ENCODE measurements at places on chromosomes 1 and 21.
A peak's percentile ranks its signal among the peaks of the same experiment; 100 is the strongest.

- DNase-seq = peak; percentile 74
Observed at GRCh38 chr1:204350857-204351573, 8.7 kb downstream of the PLEKHA6 start.

- DNase-seq = peak; percentile 42
Observed at GRCh38 chr1:93061895-93062792, 16.9 kb upstream of the MTF2 start.

DNA sequence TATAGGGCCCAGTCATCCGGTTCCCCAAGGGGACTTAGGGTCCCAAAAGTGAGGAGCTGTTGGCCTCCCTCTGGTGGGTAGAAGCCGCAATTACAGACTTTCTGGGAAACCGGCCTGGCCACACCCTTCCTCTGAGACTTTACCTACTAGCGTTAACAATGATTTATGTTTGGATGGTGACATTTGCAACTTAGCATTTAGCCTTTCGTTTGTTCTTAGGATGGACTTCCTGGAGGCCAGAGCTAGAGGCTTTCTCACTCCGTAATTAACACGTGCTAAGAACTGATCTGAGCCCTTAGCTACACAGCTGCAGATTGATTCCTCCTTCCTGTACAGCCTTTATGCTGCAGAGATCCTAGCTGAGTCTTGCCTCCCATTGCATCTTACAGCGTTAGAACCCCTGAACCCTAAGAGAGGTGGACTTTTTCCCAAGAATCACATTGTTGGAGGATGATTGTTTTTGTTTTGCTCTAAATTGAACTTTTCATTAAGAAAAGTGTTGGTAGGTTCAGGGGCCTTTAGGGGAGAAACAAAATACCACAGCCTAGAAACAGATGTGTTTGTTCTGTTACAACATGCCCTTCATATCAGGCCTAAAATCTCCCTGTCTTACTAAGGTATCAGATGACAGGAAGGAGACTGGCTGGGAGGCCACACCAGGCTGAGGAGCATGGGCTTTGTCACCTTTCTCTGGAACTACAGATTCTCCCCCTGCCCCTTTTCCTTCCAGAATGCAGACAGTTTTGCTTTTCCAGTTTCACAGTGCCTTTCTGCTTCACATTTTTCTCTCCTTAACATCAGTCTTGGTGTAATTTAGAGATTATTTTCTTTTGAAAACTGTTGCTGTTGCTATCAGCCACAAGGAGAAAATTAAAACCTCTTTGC is 1.9 kb downstream of the S100A11 start:
- peak; percentile 20 for DNase-seq

- no peak for DNase-seq
Observed at GRCh38 chr1:85583611-85584263, 3.2 kb downstream of the CCN1 start.

DNA sequence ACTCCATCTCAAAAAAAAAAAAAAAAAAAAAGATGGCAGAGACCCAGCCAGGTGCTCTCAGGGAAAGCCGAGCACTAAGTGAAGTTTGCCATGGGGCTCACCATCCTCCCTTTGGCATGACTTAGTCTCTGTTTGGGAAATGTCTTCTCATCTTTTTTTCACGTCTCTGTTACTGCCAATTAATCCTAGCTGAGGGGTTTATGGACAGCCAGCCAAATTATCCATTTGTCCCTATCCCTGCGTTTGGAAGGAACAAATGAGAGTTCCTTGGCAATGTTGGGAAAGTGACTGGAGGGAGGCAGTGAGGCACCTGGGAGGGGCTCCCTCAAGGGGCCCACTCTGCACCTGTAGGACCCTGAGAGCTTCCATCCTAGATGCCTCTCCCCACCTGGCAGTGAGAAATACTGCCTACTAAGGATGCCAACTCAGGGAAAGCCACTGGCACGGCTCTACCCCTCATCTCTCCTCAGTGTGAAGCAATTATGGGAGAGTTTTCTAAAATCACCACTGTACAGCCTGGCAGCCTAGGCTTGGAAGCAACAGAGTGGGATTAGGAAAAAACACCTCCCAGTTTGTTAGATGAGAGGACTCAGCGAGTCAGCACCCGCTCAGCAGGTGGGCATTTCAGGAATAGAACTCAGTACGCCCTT is 19.8 kb upstream of the SLC2A7 start:
- no peak for DNase-seq

DNA sequence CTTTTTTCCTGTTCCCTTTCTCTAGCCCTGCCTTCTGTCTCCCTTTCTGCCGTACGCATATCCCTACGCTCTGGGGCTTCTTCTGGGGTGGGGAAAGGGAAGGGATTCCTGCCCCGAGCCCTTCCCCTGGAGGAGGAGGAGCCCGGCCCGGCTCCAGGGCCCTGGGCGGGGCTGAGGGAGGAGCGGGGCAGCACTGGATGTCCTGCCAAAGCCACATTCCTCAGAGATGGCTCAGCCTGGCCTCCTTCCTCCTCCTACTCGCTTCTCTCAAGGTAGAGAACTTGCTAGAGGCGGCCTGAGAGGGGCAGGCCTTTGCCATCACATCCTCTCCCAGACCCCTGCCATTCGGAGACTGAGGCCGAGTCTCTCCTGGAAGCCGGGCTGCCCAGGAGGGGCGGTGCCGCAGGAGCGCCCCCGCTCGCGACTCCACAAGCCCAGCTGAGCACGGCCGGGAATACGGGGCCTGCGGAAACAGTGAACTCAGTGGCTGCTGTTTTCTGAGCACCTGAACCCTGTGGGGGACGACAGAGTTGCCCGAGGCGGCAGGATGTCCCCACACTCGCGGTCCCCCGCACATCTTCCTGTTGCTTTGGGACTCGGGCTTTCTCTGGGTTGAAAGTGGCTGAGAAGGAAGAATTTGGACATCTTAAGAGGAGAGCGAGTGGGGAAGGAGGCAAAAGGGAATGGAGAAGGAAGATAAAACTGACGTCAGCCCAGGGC is 12.2 kb downstream of the ADAMTSL4 start:
- DNase-seq = peak; percentile 86

DNA sequence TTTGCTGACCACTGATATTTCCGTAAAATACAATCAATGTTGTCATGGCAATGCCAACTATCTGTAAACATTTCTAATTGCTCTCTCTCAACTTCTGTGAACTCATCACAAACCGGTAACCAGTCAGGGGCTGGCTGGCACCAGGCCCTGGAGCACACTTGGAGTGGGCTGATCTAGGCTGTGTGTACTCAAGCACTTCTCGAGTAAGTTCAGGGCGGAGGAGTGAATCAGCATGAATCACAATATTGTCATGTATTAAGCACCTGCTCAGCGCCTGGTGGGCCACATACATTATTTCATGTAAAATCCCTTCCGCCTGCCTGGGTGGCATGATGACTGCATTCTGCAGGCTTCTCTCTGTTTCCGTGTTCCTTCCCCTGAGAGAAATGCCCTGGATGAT is 212.4 kb downstream of the FOXD2 start:
- peak; percentile 7 for DNase-seq

- no peak for DNase-seq
Observed at GRCh38 chr1:227926216-227926791, 21.4 kb downstream of the WNT9A start.

DNA sequence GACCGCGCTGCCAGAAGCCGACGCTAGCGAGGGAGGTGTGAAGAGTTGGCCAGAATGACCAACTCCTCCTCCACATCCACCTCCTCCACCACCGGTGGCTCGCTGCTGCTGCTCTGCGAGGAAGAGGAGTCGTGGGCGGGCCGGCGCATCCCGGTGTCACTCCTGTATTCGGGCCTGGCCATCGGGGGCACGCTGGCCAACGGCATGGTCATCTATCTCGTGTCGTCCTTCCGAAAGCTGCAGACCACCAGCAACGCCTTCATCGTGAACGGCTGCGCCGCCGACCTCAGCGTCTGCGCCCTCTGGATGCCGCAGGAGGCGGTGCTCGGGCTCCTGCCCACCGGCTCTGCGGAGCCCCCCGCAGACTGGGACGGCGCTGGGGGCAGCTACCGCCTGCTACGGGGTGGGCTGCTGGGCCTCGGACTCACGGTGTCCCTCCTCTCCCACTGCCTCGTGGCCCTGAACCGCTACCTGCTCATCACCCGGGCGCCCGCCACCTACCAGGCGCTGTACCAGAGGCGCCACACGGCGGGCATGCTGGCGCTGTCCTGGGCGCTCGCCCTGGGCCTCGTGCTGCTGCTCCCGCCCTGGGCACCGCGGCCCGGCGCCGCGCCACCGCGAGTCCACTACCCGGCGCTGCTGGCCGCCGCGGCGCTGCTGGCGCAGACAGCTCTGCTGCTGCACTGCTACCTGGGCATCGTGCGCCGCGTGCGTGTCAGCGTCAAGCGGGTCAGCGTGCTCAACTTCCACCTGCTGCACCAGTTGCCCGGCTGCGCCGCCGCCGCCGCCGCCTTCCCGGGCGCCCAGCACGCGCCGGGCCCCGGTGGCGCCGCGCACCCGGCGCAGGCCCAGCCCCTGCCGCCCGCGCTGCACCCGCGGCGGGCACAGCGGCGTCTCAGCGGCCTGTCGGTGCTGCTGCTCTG is 1.2 kb downstream of the GPR88 start:
- peak; percentile 32 for DNase-seq

- no peak for DNase-seq
Observed at GRCh38 chr1:198124673-198125072, 32.1 kb upstream of the NEK7 start.

DNA sequence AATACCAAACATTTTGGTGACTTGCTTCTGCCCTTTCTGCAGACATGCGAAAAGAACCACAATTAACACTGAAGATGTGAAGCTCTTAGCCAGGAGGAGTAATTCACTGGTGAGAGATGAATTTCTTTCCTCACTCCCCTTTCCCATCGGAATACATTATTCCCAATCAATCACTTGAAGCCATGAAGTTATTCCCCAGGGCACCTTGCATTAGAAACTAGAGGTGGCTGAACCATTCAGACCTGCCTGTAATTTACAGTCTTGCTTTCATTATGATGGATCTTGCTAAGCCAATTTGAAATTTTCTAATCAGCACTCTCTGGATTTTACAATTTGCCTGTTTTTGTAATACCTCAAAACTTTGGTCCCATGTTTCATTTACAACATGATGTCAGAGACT is 9.5 kb upstream of the CORT start:
- no peak for DNase-seq

DNA sequence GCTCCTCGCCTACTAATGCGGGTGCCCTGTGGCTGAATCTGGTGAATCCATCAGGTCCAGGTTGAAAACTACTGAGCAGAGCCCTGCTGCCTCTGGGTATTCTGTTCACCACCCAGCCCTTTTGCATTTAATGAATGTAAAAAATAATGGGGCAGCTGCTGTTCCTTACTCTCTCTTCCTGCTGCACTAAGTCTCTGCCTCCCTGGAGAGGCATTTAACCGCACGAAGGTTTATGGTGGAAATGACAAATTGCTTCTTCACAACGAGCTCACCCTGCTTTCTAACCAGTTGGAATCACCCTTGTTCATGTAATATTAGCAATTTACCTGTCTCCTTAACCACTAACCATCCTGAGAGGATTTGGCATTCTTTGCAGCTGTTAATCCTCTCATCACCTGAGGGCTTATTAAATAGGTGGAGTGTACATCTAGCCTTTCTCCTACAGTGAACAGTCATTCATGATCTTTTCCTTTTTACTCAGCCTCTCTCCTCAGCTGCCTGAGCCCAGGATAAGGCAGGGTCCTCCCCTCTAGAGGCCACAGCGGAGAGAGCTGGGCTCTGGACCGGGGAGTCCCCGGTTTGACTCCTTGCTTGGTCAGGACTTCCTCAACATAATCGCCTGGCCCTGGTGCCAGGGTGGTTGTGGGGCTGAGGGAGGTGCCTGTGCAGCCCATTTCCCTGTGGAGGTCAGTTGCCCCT is 97.6 kb downstream of the NOS1AP start:
- DNase-seq = no peak

DNA sequence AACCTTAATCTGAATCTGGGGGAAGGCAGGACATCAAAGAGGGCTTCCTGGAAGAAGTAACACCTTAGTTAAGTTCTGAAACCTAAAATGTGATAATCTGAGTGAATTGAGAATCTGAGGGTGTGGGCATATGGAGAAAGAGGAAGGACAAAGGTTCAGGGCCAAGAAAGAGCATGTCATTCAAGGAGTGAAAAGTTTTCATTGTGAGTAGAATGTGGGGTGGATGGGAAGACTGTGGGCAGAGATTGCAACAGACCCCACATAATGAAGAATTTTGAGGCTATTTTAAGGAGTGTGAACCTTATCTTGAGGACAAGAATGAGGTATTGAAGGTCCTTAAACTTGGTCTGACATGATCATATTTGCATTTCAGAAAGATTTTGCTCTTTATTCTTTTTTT is 227.2 kb downstream of the PTGER3 start:
- DNase-seq = no peak

DNA sequence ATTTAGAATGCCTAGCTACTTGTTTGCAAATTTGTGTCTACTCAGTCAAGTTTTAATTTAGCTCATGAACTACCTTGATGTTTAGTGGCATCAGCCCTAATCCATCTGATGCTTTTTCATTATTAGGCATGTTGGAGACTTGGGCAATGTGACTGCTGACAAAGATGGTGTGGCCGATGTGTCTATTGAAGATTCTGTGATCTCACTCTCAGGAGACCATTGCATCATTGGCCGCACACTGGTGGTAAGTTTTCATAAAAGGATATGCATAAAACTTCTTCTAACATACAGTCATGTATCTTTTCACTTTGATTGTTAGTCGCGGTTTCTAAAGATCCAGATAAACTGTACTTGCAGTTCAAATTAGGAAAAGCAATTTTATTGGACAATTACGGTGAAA is 7.6 kb downstream of the SOD1 start:
- no peak for DNase-seq

GRCh38 chr1:8687039-8687438 is 130.4 kb downstream of the RERE start:
- DNase-seq = peak; percentile 67

GRCh38 chr1:118334506-118334905 is 149.5 kb upstream of the SPAG17 start:
- no peak for DNase-seq

GRCh38 chr1:183070234-183070922 is 47.2 kb downstream of the LAMC1 start:
- no peak for DNase-seq

DNA sequence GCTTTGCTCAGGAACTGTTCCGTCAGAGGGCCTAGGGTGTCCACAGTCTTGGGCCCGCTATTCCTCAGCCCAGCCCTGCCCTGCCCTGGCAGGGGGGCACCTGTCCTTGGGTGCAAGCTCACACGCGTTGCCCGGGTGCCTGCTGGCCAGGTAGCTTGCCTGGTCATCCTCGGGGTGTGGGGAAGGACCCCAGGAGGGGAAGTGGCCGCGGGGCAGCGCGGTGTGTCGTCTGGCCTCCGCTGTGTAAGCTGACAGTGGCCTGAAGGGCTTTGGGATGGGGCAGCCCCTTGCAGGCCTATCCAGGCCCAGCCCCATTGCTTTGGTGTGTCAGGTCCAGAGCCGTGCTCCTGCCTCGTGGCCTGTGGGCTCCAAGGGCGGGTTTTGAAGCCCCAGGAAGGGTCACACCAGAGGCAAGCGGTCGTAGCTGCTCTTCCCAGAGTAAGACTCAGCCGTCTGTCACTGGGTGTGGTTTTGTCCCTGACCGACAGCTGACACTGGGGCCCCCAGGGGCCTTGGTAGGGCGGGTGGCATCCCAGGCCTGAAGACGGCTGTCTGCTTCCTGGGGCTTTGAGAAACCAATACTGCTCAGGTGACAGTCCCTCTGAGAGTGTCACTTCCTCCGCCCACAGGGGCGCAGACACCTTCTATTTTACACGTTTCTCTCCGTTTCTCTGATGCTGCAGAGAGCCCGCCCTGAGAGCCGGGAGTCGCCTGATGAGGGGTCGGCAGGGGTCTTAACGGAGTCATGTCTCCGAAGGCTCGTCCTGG is 72.1 kb downstream of the SKI start:
- DNase-seq = peak; percentile 27

Measured in lung microvascular endothelial cell (primary cell).